ENCODE measurements at places on chromosomes 5 and 9.

- DNase-seq = peak; percentile 74
Observed at GRCh38 chr9:110579034-110579861, at the start of gene SVEP1. Gene SVEP1 (minus strand): TSS chr9:110579741. CDS start chr9:110579543, 198 bp downstream.

DNA sequence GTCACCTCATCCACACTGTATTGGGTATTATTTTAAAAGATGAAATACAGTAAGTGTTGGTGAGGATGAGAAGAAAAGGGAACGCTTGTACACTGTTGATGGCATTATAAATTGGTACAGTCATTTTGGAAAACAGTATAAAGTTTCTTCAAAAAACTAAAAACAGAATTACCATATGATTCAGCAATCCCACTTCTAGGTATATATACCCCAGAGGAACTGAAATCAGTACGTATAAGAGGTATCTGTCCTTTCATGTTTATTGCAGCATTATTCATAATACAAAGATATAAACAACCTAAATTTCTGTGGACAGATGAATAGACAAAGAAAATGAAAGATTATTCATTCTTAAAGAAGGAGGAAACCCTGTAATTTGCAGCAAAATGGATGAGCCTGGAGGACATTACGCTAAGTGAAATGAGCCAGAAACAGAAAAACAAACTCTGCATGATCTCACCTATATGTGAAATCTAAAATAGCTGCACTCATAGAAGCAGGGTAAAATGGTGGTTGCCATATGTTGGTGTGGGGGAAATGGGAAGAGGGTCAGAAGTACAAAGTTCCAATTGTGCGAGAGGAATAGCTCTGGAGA lies 191.6 kb downstream of the TRIM36 start:
- no peak for DNase-seq

DNA sequence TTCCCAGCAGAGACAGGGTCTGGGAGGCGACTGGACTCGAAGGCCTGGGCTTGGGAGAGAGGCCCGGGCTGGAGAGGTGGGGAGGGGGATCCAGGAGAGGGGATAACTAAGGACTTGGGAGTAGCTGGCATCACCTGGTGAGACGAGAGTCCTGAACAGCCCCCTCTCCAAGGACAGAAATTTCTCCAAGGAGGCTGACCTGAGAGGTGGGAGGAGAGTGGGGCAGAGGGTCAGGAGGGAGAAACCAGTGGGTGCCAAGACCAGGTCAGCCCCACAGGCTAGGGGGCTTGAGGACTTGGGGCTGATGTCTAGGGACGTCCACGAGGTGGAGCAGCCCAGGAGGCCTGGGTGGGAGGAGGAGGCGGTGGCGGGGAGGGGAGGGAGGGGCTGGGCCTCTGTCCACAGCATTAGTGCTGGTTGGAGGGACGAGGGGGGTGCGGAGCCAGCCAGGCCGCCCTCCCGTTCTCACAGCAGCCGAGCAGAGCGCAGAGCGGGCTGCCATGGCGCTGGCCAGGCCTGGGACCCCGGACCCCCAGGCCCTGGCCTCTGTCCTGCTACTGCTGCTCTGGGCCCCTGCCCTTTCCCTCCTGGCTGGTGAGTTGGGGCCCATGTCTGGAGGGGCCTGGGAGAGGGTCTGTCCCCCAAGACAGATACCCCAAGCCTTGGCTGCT lies at the start of gene CRB2:
TSS of gene CRB2 (plus strand) at position 437 of the 671 bp plus-strand sequence. CDS start at position 501, 64 bp downstream.
- no peak for DNase-seq

DNA sequence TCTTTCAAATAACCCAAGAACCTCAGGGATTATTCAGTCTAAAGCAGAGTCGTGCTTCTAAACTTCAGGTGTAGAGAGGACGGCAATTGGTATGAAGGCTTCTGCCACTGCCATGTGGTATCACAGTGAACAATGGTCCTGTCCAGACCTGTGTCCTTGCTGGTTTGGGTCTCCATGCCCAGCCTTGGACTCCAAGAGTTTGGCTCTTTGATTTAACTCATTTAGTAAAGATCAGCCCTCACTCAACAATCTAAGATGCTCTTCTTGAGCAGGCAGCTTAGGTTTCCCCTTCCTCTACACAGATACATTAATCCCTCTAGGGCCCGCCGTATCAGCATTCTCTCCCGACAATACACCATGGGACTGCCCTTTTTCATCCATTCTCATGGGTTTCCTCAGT lies 518.0 kb downstream of the RAB3C start:
- DNase-seq = no peak

DNA sequence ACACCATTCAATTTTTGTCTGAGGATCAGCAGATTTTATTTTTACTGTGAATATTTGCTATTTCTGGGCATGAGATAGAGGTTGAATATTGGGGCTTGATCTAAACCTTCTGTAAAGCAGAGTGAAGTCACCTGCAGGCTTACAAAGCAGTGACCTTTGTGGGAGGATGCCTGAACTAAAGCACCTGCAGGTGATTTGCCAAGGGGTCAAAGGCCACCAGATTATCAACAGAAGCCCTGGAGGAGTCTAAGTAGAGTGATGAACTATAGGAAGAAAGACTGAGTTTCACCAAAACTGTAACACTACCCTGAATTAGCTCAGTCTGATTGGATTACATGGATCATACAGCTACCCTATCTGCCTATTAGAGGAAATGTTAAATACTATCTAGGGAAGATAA lies 144.3 kb upstream of the PRLR start:
- no peak for DNase-seq

GRCh38 chr5:75395277-75395676 lies 58.3 kb downstream of the HMGCR start:
- no peak for DNase-seq

DNA sequence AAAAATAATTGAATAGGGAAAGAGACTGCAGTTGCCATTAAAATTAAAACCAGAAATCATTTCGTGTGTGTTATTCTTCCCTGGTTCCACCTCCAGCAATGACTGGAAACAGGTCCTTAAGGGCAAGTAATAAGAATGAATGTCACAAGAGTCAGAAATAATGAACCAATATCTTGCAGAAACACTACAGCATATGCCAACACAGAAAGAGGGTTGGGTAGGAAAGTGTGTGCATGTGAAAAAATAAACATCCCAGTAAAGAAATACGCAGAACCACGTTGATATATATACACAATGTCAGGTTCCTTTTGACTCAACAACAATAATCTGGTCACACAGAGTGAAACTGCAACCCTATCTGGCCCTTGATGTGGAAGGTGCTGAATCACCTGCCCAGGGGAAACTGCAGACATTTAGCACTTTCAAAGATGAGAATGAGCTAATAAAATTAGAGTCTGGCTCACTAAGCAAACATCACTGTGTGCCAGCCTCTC lies 15.0 kb downstream of the HMHB1 start:
- DNase-seq = no peak

DNA sequence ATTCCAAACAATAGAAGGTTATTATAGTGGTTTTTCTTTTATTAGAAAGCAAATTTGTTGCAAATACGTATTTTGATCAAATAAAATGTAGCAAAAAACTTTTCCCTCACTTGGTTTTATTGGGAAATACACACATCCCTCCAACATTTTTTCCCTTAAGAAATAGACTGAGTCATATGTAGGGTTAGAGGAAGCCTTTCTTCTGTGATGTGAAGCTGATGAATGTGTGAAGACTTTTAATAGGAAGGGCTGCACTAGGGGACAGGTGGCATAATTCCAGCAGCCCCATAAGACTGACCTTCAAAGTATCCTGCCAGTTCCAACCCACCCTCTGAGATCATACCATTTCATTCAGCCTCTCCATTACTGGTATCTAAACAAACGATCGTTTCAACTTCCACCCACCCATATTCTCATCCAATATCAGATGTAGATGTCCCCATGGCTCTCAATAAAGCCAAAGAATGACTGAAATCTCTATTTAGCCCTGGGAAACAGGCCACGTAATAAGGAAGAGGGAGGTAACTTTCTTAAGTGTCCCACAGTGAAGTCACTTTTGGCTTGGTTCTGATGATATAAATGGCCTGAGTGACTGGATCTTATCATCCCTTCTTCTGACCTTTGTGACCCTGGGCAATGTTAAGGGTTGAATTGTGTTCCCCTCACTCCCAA lies 64.7 kb upstream of the LPAR1 start:
- no peak for DNase-seq

- DNase-seq = no peak
Observed at GRCh38 chr9:81558091-81558830, 131.1 kb downstream of the TLE1 start.

- DNase-seq = no peak
Observed at GRCh38 chr5:37838933-37839341, 904 bp downstream of the GDNF start.

GRCh38 chr5:147310059-147310704 lies 75.4 kb downstream of the STK32A start:
- peak; percentile 65 for DNase-seq

DNA sequence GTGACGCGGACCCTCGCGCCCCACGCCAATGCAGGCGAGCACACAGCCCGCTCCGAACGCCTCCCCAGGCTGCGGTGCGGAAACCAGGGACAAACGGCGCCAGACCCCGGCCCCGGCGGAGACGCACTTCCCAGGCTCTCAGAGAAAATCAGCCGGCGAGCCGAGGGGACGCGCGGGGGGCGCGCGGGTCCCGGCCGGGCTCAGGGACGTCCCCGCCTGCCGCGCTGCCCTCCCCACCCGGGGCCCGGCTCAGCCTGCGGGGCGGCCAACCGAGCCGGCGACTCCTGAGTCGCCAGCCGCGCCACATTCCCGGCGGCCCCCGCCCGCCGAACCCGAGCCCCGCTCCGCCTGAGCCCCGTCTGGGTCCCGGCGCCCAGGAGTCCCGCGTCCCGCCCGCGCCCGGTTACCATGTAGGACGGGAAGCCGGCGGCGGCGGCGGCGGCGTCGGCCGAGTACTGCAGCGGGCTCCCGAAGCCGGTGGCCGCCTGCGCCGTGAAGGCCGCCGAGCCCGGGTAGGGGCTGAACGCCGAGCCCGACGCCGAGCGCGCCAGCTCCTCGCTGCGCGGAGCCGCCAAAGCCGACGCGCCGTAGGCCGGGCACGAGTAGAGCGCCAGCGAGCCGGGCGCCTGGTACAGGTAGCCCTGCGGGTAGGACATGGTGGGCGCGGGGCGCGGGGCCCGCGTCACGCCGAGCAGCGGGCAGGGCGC lies 566 bp downstream of the IRX2 start:
- DNase-seq = no peak

DNA sequence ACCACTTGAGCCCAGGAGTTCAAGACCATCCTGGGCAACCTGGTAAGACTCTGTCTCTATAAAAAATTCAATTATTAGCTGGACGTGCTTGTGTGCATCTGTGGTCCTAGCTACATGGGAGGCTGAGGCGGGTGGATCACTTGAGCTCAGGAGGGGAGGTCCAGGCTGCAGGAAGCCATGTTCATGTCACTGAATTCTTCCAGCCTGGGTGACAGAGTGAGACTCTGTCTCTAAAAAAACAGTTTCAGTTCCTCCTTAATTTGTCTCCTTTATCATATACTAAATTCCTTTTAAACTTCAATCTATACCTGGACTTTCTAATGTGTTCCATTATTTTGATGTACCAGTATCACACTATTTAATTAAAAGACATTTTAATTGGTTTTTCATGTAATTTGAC lies 422.2 kb upstream of the TLE4 start:
- no peak for DNase-seq

- no peak for DNase-seq
Observed at GRCh38 chr5:80215523-80215922, 40.3 kb downstream of the SERINC5 start.

- no peak for DNase-seq
Observed at GRCh38 chr9:69526699-69527098, 145.5 kb downstream of the APBA1 start.

DNA sequence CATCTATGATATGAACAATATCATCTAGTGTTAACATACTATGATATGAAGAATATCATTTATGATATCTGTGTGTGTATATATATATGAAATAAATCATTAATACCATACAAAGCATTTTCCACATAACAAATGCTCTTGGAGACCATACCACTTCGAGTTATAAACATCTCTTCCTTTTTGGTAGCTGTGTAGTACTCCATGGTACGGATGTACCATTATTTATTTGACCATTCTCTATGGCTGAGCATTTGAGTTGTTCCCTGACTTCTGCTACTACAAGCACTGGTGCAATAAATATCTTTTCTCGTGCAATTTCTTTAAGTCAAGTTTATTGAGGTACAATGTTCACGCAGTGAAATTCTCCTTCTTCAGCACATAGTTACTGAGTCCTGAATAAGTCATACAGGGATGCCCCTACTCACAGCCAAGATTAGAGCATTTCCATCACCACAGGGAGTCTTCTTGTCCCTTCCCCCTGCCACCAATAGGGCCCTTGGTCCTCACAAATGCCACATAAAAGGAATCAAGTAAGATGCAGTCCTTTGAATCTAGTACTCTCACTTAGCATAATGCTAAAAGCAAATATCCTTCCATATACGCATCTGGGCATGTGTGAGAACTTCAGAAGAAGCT lies 75.2 kb upstream of the SLC25A48 start:
- DNase-seq = no peak

DNA sequence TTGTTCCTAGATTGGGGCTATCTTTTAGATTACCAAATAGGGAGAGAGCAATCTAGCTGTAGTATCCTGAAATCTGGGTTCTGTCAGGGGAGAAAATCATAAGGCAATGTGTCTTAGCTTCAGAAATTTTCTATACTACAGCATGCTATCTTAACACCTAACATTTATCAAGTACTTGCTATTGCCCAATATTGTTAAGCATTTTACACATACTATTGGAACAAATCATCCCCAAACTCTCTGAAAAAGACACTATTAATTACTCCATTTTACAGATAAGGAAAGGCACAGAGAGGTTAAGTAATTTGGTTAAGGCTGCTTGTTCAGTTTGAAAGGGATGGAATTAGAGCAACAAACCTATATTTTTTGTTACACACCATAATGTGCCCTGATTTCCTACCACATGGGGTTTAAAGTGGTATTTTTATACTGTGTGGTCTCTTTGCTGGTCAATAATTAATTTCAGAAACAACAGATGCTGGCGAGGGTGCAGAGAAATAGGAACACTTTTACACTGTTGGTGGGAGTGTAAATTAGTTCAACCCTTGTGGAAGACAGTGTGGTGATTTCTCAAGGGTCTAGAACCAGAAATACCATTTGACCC lies 57.2 kb upstream of the RIC1 start:
- no peak for DNase-seq

DNA sequence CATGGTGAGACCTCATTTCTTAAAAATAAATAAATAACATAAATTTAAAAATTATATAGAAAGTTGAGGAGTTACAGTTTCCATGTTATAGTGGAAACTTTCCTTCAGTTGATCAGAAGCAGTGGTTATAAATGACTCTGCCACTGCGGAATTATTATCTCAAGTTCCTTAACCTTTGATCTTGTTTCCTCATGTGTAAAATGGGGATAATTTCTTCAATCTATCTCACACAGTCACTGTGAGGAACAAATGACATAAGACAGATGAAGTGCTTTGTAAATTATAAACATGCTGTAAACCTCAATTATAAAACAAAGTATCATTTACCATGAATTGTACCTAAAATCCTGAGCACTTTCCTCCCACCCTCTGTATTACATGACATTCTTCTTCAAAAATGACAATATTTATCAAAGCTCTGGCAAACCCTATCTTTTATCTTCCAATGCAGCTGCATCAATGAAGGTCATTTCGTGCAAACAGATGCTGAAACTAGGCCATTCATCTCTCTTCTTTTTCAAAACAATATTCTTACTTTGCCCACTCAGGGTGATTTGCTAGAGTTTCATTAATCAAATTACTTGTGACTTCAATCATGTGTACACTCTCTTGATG lies 46.8 kb downstream of the TMEM245 start:
- DNase-seq = no peak

GRCh38 chr9:136255166-136255538 lies 9.5 kb upstream of the QSOX2 start:
- no peak for DNase-seq
